Activated CD4-positive, CD25-positive, alpha-beta regulatory T cell treated with anti-CD3 and anti-CD28 coated beads, Interleukin-2, amount 50 U/mL, for 24 hours (primary cell): ENCODE measurements at places on chromosomes 2 and 18.
A peak's percentile ranks its signal among the peaks of the same experiment; 100 is the strongest.

DNA sequence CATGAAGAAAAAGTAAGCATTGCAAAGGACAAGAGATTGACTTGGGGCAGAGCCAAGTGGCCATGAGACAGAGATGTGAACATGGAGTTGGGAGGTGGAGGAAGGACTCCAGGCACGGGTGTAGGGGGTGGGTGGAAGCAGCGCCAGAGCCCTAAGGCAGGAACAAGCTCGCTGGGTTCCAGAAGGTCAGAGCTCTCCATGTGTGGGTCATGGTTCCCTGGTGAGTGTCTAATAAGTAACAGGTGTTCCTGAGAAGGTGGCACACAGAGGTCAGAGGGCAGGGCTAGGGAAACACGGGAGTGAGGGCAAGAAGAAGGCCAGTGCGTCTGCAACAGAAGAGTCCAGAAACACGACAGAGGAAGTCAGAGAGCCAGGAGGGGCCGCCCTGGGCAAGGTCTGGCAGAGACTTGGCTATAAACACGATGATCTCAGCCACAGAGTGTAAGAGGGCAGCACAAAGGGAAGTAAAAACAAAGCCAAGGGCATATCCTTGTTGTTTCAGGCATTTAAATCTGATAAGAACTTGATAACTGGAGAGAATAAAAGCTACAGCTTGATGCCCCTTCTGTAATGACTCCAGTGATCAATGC is 260.8 kb downstream of the TGIF1 start:
- ATAC-seq, result no peak

DNA sequence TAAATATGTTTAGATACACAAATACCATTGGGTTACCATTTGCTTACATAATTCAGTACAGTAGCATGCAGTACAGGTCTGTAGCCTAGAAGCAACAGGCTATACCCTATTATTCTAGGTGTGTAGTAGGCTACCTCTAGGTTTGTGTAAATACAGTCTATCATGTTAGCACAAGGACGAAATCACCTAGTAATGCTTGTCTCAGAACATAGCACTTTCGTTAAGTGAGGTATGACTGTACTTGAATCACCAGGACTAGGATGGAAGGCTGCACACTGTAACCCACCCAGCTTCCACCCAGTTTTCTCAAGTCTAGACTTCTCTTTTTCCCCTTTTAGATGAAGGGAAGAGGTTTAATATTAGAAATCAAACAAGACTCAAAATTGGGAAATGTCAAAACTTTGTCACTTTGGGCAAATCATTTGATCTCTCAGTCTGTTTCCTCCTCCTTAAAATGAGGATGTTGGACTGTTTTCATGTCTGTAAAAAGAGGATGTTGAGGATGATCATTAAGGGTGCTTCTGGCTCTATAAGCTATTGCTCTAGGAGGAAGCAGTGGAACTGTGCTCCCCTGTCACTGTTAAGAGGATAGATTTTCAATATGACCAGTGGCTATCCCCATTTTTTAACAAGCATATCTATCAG is 3.7 kb upstream of the SOCS6 start:
- no peak for ATAC-seq

GRCh38 chr18:21242141-21242779 is at the start of gene GREB1L:
GREB1L (plus strand) TSS chr18:21242232; CDS start chr18:21383519, 141,287 bp downstream.
- no peak for ATAC-seq

DNA sequence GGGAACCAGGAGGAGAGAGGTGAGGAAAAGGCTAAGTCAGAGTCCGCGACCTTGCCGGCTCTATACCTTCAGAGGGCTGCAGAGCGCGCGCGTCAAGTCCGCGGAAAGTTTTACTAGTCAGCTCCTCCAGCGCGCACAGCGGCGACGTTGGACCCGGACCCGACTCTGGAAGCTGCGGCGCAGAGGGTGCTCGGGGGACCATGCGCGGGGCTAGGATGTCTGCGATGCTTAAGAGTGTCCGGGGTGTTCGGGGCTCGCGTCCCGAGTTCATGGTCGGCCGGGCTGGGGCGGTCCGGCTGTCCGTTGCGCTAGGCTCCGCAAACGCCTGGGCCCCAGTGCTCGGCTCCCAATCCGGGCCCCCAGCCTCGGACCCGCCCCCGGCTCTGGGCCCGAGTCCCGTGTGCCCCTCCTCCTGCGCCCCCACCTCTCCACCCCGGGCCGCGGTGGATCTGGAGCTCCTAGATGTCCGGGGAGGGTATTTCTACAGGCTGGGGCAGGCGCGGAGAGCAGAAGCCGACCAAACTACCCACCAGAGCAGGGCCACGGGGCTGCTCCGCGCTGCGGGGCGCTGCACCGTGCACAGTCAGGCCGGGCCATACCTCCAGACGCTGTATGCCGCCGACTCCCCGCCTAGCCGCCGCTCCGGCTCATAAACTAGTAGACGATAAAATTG is at the start of gene LBX2:
LBX2 (minus strand) TSS at position 337 of the 673 bp plus-strand sequence; CDS start at position 271, 66 bp downstream.
- peak; percentile 23 for ATAC-seq

DNA sequence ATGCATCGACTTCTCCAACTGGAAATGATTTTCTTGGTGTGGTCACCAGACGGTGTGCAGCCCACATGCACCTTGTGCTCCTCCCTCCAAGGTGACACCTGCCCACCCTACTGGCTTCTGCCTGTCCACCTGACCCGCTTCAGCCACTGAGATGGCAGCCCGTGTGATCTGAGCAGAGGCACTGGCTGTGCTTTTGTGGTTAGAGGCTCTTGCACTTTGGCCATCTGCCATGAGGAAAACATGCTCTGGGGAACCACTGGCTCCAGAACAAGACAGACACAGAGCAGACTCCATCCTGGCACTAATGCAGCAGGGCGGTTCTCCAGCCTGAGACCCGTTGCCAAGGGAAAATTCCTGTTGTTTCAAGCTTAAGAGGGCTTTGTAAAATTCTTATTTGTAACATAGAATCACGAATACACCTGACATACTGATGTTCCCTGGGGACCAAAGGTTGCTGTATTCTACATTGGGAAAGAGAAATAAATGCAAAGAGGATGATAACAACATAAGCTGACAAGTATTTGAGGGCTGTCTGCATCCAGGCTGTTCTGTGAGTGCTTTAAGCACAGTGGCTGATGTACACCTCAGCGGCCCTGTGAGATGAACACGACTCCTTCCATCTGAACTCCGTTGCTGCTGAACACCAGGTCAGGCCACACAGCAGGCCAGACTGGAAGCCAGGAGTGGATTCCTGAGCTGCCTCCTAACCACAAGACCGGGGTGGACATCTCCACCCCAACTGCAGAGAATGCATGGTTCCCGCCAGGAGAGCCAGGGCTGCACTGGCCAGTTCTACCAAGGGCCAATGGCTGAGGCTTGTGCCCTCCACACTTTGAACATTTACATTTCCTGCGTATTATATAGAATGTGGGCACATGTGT is 820.4 kb downstream of the GALR1 start:
- ATAC-seq, result no peak

DNA sequence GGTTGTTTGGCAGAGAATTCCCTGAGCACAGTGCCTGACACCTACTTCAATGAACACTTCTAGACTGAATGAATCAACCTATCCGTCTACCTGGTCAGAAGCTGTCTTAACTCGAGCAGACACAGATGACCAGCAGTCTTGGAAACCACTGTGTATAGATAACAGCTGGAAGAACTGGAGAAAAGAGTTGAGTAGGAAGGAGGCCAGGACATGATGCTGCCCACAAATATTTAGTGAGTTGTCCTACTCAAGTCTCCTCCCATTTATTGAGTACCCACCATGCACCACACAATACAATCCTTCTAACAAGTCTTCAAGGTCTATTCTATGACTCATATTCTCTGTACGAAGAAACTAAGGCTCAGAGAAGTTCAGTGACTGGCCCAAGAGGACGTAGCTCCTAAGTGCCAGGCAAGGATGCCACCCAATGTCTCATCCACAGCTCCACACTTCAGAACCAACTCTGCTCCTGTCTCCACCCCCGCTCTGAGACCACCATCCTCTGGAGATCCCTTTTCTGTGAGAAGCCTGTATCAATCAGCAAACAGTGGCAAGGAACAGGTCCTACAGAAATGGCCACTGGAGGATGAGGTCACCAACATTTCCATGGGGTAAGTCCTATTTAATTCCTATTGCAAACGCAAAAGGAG is 62.2 kb downstream of the GALNT14 start:
- ATAC-seq, result no peak

GRCh38 chr2:181467966-181468707 is 11.0 kb downstream of the ITGA4 start:
- no peak for ATAC-seq

DNA sequence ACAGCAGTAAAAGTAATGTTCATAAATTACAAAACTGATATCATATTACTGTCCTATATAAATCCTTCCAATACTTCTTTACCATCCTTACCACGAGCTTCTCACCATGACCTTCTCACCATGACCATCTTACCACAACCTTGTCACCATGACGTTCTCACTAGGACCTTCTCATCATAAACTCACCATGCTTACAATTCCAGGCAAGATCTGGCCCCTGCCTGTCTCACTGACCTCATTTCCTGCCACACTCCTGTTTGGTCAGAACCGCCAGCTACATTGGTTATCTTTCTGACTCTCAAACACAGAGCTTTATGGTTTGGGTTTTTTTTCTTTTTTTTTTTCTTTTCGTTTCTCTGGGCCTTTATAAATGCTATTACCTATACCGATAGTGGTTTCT is 827.6 kb downstream of the RNF144A start:
- ATAC-seq, result no peak

- ATAC-seq, result no peak
Observed at GRCh38 chr18:74512321-74513053, 16.3 kb downstream of the CNDP2 start.

GRCh38 chr2:223169830-223170605 is 118.0 kb downstream of the KCNE4 start:
- no peak for ATAC-seq

- no peak for ATAC-seq
Observed at GRCh38 chr2:38862476-38862875, 13.3 kb downstream of the DHX57 start.

DNA sequence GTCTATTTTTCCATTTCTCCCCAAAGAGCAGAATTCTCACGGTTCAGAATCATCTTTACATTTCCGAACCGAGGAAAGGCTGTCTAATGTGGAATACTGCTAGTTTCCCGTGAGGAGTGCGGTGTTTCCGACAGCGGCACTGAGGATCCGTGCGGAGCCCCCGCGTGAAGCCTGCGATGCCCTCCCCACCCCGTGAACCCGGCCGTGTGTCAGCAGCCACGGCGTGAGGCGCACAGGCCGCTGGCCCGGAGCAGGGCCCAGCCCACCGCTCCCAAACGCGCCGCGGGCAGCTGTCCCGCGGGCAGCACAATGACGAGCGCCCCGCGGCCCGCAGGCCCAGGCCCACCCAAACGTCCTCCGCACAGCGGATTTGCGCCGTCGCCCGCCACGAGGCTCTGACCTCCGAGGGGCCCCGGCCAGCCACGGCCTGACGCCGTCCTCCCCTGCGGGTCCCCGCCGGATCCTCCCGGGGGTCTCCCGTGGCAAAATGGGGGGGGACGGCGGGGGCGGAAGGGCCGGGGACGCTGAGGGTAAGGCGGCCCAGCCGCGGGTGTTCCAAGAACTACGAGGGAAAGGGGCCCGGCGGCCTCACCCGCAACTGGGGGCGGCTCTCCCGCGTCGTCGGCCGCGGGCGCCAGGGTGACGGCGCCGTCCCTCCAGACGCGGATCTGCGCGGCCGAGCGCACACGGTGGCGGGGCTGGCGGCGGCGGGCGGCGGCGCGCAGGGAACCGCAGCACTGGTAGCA is 796 bp downstream of the SPIRE1 start:
- peak; percentile 62 for ATAC-seq

DNA sequence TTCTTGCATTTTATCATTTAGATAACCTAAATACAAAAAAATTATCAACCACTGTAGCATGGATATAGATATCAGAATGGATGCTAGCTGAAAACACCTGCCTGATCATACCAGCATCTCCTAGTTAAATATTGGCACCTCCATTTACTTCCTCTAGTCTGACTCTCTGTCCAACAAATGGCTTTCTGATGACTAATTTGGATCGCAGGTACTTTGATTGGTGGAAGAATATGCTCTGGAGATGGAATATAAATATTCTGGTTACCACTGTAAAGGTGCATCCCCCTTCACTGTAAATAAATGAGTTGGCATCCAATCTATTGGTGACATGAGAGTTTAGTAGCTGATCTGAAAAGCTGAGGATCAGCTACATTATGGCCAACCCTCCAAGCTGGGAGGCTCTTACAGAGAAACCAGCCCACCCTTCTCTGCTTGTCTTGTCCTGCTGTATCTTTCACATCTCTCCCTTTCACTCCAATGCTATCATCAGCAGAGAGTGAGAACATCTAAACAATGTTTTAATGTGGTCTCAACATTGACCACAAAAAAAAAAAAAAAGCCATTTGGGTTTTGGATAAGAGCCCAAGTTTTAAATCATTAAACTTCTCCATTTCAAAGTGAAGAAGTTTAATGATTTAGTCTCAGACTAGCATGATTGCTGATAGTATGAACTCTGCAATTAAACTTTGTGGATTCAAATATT is 90.5 kb downstream of the PMAIP1 start:
- ATAC-seq, result no peak

GRCh38 chr2:1132328-1132969 is 181.8 kb downstream of the SNTG2 start:
- peak; percentile 13 for ATAC-seq

- no peak for ATAC-seq
Observed at GRCh38 chr18:26920644-26921043, 55.1 kb upstream of the AQP4 start.

- no peak for ATAC-seq
Observed at GRCh38 chr2:23601301-23601965, 216.5 kb downstream of the KLHL29 start.

GRCh38 chr2:66849153-66849755 is 414.3 kb downstream of the MEIS1 start:
- no peak for ATAC-seq

GRCh38 chr2:108928660-108929377 is 60.2 kb downstream of the EDAR start:
- no peak for ATAC-seq

DNA sequence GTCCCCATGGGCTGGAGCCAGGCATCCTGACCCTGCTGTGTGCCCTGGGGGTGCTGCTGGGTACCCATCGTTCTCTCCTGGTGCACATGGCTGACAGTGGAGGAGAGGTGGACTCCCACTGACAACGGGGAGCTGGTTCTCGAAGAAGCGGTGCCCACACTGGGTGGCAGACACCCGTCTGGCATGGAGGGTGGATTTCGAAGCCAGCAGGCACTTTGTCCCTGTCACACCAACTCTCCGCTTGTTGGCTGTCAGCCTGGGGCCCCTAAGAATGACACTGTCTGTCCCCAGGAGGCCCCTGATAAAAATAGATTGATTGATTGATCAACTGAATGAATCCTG is 55.4 kb downstream of the RTP5 start:
- ATAC-seq, result no peak

DNA sequence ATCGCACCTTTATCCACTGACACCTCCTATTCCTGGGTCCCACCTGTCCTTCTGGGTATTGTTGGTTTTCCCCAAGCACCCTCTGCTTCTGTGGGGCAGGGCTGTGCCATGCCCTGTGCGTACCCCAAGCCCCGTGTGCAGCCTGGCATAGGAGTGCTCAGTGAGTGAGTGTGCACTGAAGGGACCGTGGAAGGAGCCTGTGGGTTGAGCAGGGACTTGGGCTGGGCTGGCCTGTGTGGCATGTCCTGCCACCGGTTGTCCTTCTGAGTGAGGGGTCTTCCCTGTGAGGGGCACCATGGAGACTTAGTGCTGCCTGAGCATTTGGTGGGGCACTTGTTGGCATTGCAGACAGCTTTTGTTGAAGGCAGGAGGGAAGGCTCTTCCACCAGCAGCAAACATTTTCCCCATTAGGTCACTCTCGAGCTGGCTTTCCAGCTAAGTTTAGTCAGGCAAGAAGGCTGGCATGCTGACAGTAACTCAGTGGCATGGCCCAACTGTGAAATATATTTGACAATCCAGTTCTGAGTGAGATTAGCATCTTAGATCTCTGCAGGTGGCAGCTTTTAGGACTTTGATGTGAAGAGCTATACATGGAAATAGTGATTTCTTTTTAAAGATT is 64.7 kb downstream of the LPIN1 start:
- no peak for ATAC-seq
